CD4-positive, alpha-beta T cell treated with Interleukin-12 subunit alpha and Interleukin-12 subunit beta, for 1 hour (primary cell): ENCODE measurements at places on chromosomes 12 and 14.

- DNase-seq, result no peak
Measured at GRCh38 chr12:116093915-116094314, 183.6 kb downstream of the MED13L start.

DNA sequence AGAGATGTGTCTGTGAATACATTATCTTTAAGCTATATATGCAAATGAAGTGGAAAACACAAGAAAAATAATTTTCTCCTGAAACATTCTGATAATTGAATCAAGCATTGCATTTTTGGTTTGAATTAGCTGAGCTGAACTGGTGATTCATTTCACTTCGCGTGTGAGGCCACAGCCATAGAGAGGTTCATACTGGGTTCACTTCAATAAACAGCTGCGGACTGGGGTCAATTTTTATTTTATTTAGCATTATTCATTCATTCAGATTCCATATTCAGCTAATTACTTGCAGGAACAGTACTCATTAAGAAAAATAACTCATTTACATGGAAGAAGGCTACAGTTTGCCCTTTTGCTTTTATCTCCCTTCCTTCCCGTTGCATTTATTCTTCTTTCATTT, 195.2 kb upstream of the LRIG3 start:
- no peak for DNase-seq

- no peak for DNase-seq
Measured at GRCh38 chr14:86788224-86788623, 1204.8 kb downstream of the GALC start.

DNA sequence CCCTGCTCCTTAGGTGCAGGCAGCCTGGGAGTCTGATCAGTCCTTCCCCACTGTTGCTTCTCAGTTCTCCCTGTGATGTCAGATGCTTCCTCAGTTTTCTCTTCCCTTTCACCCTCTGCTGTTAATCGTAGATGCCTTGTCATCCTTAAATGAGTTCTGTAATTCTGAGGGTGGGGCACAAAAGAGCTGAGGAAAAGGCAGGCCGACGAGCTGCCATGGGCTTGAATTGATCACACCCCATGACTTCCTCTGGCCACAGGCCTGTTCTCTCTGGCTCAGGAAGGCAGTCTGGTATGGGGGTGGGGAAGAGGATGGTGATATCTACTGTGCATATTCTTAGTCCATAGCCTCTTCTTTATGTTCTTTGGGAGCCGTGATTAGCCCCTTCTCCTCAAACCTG, 5.2 kb upstream of the AP1G2 start:
- DNase-seq, result no peak

DNA sequence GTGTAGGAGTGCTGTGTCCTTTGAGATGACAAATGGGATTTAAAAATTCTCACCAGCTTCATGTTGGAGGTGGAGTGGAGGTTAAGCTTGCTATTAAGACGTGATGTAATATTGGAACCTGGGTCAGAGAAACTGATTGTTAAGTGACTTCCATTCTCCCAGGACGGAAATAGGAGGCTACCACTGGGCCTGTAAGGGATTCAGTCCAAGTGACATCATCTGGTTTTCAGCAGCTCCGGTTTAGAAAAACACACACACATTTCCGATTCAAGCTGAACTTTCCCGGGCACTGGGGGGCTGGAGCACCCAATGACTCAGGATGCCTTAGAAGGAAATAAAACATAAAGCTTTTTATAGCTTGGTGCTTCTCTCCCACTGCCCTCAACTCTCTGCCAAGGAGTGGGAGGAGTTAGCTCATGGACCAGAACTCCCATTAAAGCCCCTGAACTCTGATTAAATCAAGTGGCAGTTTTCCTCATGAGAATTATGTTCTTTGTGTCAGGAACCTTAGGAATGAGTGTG, 12.4 kb downstream of the CALM1 start:
- DNase-seq, result no peak

GRCh38 chr12:7472060-7472459, 28.1 kb upstream of the CD163L1 start:
- DNase-seq, result no peak

GRCh38 chr12:119176267-119177055, 2.3 kb upstream of the HSPB8 start:
- DNase-seq, result no peak
